Activated naive CD8-positive, alpha-beta T cell treated with anti-CD3 and anti-CD28 coated beads, Interleukin-2, amount 50 U/mL, for 16 hours (primary cell): ENCODE measurements at places on chromosomes 16 and 17.
A peak's percentile ranks its signal among the peaks of the same experiment; 100 is the strongest.

GRCh38 chr16:711548-712320 is 3.2 kb upstream of the METRN start:
- DNase-seq, result peak; percentile 66

GRCh38 chr16:75106351-75107274 is 10.0 kb downstream of the LDHD start:
- no peak for DNase-seq

- no peak for DNase-seq
These were observed 3.3 kb downstream of the HOXB2 start for GRCh38 chr17:48541577-48542113.

- no peak for DNase-seq
These were observed 5.3 kb upstream of the TMEM204 start for GRCh38 chr16:1527836-1528811.

DNA sequence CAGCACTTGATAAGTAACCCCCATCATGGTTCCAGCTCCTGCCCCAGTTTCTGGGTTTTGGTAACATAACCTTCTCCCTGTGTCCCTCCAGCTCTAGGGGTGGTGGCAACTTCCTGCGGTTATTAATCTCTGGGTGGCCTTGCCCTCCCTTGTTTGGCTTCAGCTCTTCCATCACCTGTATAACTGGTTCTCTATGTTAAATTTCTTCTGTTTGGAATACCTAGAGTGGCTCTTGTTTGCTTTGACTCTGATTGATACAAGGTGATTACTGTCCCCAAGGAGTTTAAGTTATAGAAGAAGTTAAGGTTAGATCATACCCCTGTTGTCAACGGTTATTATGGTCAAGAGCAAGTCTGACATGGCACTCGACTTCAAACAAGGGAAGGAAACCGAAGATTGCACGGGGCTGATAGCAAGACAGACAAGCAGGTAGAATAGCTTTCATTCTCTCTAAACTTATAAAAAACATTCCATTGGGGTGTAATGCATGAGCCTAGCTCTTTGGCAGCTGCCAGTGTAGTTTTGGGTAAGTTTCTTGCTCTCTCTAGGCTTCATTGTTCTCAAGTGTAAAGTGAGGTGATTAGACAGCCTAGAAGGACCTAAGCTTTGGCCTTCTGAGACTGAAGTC is 11.0 kb upstream of the CCR7 start:
- no peak for DNase-seq

DNA sequence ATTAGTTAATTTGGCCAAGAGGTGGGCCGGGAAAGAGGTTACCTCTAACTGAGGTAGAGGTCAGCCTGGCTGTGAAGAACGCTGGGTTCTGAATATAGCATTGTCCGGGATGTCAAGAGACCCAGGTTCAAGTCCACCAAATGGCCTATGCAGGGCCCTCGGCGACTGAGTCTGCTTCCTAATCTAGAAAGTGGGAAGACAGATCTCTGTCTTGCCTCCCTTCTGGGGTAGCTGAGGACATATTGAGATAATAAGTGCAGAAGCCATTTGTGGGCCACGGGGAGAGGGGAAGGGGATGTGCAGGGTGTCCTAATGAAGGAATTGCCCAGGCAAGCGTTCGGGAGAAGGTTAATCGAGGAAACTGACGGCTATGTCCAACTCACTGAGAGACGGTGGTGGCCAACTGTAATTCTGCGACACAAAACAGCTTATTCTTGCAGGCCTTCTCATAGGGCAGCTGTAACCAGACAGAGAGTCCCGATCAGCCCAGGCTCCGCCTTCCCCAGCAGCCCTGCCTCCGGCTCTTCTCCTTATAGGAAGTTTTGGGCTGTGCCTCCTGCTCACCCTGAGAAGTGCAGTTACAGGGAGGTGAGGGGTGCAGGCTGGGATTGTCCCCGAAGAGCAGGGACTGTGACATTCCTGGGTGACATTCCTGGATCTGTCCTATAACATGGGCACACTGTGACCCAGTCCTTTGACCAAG is 15.9 kb downstream of the HASPIN start:
- DNase-seq, result no peak

- no peak for DNase-seq
These were observed 3.7 kb upstream of the SDK2 start for GRCh38 chr17:73647772-73648542.

DNA sequence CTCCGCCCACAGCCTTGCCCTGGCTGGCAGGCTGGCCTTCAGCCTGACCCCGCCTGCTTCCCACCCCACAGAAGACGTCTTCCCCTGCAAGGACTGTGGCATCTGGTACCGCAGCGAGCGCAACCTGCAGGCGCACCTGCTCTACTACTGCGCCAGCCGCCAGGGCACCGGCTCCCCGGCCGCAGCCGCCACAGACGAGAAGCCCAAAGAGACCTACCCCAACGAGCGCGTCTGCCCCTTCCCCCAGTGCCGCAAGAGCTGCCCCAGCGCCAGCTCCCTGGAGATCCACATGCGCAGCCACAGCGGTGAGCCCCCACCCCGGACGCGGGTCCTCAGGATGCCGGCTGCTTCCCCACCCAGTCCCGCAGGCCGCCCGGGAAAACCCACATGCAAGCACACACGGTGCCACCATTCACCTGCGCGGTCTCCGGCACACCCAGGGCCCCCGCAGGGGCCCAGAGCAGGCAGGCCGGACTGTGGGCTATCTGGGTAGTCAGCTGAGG is 38.2 kb upstream of the ZC3H18 start:
- DNase-seq, result no peak

- DNase-seq, result no peak
These were observed 6.5 kb downstream of the LGALS3BP start for GRCh38 chr17:78973196-78973595.

- no peak for DNase-seq
These were observed 252.1 kb downstream of the CDH11 start for GRCh38 chr16:64869781-64870180.

DNA sequence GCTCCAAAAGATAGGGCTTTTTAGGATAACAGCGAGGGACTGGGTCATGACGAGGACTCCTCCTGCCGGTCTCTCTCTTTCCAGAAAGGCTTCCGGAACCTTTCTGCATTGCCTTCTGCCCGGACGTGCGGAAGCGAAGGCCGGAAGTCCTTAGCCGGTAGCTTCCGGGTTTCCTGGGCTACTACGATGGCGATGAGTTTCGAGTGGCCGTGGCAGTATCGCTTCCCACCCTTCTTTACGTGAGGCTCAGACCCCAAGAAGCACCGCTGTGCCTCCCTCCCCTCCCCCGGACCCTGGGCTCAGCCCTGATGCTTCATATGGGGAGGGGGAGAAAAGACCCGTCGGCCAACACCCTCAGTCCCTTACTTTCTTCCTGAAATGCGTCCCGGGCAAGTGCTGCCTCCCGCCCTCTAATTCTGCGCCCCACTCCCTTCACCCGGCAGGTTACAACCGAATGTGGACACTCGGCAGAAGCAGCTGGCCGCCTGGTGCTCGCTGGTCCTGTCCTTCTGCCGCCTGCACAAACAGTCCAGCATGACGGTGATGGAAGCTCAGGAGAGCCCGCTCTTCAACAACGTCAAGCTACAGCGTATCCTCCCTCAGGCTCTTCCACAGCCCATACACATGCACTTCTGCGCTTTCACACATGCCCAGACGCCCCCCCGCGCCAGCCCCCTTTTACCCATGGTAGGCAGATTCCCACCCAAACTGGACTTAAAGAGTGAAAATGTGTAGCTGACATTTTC is at the start of gene VPS25:
Gene VPS25, plus strand, starts transcription at position 160 of the 746 bp plus-strand sequence. Its CDS starts 27 bp downstream, at position 187.
- peak; percentile 42 for DNase-seq

DNA sequence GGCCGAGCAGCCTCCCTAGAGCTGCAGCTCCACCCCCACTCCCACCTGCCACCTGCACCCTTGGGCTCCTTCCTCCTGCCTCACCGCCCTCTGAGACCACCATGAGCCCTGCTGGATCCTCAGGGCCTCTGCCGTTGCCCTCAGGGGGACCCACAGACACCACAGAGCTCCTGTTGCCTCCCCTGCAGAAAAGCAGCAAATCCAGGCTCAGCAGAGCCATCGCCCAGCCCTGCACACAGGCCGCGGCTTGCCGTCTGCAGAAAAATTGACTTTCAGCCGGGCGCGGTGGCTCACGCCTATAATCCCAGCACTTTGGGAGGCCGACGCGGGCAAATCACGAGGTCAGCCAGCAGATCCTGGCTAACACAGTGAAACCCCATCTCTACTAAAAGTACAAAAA is 7.0 kb upstream of the PPP1R27 start:
- DNase-seq, result no peak

GRCh38 chr17:58352596-58353388 is 791 bp upstream of the SUPT4H1 start:
- DNase-seq, result no peak

DNA sequence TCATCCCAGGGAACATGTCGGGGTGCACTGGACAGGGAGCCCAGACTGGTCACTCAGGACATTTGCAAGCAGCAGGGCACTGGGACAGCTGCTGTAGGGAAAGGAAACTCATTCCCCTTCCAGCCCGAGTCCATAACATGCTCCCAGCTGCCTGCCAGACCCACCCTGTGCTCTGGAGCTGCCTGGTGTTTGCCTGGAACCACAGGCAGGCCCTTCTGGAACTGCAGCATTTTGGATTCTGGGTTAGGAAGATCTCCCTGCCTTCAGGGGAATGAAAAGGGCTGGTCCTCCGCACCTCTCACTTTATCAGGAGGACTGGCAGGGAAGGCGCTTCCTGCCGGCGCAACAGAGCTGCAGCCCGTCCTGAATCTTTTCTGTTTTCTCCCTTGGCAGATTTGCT is 41.2 kb downstream of the MEAK7 start:
- no peak for DNase-seq

GRCh38 chr16:4511441-4512082 is 27.0 kb downstream of the CDIP1 start:
- no peak for DNase-seq

GRCh38 chr17:8609910-8610309 is 20.6 kb downstream of the MYH10 start:
- no peak for DNase-seq

DNA sequence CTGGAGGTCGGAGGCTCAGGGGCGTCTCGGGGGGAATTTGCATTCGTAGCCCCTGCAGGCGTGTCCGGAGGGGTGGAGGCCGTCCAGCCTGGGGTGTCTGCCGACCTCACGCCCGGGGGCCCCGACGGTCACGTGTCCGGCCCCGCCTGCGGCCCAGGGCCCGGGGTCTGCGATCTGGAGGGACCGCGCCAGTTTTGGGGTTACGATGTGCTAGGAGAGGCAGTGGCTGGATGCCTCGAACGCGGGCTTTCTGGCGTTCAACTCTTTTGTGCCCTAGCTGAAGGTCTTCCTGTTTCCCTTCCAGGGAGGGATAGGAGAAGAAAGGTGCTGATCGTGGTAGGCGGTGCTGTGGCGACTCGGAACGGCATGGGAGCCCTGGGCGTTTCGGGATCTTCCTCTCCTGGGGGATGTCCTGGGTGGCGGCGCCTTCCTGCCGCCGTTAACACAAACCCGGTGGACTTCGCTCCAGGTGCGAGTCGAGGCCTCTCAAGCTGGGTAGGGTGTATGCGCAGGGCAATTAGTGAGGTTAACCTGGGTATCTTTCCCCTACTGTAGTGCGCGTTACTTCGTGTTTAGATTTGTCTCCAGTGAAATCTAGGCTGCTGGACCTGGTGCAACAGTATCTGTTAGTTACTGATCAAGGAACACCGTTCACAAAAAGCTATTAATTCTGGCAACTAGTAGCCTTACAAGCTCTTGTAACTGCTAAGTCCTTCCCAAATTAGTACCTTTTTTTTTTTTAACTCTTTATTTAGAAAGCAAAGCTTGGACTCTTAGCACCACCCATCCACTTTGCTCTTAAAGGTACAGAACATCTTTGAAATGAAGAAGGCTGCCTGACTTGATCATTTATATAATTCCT is 1.3 kb downstream of the AKAP1 start:
- DNase-seq, result no peak

GRCh38 chr17:72622661-72623433 is 469.6 kb downstream of the SLC39A11 start:
- no peak for DNase-seq

DNA sequence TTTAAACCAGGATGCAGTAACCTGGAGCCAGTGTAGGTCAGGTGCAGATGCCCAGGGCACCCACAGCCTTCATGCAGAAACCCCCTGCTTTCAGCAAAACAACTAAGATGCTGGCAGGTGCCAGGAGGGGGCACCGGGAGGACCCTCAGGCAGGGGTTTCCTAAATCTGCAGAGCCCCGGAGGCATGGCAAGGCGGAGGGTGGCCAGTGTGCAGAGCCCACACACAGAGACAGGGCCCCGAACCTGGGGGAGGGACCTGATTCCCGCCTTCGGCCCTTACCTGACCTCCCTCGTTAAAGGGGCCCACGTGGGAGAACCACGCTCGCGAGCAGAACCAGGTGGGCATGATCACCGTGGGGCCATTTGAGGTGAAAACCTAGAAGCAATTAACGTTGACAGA is 114.0 kb upstream of the METRNL start:
- DNase-seq, result no peak

DNA sequence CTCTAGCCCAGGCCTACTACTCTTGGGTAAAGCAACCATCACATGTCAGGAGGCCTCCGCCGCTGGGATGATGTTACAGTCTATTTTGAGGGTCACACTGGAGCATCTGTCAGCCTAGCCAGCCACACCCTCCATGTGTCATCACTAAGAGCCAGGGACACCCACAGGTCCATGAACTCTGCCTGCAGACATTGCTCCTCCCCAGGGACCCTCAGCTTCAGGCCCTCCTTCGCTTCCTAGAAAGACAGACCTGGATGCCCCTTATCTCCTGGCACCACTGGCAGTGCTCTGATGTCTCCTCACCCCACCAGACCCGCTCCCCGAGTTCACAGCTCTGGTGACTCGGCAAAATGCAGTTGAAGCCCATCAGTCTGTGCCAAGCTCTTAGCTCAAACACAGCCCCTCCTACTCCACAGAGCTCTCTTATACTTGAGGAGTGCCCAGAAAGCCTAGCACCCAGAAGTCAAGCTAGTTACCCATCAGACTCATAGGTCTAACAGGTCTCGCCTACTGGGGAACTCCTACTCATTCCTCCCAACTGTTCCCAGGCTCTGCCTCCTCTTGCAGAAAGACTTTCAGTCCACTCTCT is 5.9 kb downstream of the RANBP10 start:
- DNase-seq, result no peak

GRCh38 chr16:84593825-84594724 is 23.8 kb downstream of the COTL1 start:
- no peak for DNase-seq

DNA sequence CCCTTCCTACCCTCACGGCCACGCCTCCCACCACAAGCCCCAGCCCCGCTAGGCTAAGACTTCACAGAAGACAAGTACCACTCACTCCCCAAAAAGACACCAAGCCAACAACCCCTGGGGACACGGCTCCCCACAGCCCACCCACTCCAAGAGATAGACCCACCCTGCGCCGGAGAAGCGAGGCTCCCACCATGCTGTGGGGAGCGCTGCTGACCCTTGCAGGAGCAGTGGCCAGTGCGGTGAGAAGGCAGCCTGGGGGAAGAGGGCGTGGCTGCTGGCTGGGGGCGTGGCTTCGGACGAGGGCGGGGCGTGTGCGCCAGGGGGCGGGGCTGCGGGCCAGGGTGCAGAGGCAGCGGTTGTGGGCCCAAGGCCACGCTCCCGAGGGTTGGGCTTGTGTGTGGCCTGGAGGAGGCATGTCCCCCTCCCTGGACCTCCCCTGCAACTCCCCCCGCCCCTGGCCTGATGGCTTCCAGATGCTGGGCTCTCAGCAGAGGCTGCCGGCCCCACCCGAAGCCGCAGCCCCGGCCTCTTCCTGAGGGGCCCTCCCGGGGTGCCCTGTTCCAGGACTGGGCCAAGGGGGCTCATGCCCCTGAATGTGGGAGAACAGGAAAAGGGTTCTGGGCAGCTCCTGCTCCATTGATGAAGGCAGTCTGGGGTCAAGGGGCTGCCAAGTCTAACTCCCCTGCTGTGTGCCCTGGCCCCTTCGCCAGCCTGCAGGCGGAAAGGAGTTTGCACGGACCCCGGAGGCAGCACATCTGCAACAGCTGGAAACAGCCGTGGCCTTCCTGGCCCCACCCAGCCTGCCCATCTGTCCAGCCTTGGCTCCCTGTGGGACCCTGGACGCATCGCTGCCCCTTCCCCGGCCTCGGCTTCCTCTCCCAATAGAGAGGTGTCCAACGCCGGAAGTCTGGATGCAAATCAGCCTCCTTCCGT is 9.1 kb downstream of the TFAP4 start:
- DNase-seq, result no peak
